ENCODE measurements at places on chromosomes 6 and 20.

- DNase-seq: no peak
These were observed 585.8 kb downstream of the QKI start for GRCh38 chr6:164000276-164000675.

DNA sequence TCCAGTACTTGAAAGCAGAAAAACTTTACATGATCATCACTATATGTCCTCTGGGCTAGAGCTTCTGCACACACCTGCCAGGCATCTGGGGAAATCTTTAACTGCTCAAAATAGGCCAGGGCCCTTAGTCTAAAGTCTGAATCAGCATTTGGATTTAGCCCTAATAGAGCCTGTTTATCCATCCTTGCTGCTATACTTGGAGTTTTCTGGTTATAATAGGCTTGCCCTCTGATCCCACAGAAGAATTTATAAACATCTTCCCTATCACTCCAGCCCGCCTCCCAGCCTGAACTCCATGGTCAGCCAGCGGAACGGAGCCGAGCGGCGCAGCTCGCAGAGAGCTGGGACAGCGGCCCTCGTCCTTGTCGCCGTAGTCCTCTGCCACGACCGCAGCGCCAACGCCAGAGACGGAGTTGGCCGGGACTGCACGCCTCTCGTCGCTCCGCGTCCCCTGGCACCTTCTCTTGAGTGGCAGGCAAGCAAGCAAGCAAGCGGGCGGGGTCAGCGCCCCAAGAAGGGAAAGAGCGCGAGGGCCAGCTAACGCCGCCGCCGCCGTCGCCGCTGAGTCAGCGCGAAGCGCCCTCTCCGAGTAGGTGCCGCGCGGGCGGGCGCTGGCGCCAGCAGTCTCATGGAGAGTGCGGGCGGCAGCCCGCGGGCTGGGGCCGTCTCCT, 25.4 kb upstream of the ASIP start:
- no peak for DNase-seq

DNA sequence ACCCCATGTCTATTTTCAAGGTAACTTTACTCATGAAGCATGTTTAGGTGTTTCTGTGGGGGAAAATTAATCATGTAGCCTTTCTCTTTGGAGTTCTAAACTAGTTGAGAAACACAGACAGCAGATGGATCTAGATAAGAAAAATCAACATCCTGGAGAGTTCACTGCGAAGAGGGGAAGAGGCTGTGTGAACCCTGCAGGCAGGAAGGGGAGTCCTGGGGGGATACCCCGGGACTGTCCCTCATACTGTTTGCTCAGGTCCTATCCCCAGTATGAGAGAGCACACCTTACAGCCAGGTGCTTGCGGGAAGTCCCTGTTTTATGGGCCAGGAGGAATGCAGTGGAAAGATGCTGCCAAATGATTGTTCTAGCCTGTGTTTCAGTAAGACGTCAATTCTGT, 32.7 kb downstream of the CHMP4B start:
- no peak for DNase-seq

- no peak for DNase-seq
These were observed 47.9 kb upstream of the SCML4 start for GRCh38 chr6:107871976-107872375.

DNA sequence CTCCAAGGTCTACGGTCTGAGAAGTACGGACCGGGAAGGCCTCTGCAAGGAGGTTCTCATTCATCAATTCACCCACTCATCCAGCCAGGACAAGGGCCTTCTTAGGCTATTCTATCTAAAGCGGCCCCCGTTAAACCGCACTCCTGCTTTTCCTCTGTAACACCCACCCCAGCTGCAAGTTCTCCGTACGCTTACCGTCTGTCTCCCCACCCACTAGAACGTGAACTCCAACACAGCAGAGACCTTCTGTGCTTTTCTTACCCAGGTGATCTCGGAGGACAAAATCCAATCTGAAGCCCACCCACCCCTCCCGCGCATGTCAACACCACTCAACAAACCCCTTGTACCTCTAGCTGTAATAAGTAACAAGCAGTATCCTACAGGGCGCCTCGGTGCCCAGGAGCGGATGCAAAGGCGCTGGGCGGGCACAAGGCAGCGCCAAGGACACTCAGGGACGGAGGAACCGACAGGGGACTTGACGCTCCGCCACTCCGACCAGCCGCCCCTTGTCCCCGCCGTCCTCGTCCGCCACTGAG, 351 bp downstream of the AURKA start:
- no peak for DNase-seq

- DNase-seq: no peak
These were observed 257.5 kb downstream of the ARID1B start for GRCh38 chr6:157034436-157035230.

GRCh38 chr6:88476388-88476787, 310.2 kb upstream of the CNR1 start:
- DNase-seq: no peak

DNA sequence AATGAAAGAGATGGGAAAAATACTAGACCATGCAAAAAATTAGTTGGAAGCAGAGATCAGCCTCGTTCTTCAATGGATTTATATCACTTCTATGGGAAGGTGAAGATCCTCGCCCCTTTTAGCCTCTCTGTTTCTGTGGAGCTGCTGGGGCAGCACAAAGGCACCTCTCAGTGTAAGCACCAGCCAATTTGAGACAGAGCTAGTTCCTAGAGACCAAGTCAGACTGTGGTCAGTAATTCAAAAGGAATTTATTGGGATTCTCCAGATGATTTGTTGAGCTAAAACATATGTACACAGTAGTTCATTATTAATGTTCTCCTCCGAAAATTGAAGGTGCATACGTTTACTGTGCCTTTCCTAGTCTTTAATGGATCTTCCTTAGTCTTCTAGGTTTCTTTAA, 42.4 kb downstream of the SCGN start:
- DNase-seq: no peak

GRCh38 chr6:88006557-88006956, 41.1 kb upstream of the SPACA1 start:
- no peak for DNase-seq

DNA sequence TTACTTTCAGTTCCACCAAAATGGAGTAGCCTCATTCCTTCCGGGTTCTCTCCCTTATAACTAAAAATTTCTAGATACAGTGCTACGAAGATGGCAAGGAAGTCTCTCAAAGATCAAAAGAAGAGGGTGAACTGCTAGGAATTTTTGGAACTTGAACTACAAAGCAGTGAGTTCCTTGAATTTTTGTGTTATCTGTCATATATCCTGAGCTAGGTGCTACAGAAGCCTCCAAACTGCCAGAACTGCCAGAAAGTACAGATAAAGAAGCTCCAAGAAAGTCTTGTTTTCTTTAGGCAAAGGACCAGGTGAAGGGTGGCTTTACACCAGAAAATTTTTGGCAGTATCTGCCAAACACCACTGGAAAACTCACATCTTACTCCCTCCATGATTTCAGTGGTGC, 218.8 kb upstream of the FLRT3 start:
- DNase-seq: no peak

- peak; percentile 37 for DNase-seq
These were observed 137.2 kb downstream of the CDH26 start for GRCh38 chr20:60095456-60095855.

GRCh38 chr6:111738631-111739030, 133.0 kb upstream of the TRAF3IP2 start:
- no peak for DNase-seq

DNA sequence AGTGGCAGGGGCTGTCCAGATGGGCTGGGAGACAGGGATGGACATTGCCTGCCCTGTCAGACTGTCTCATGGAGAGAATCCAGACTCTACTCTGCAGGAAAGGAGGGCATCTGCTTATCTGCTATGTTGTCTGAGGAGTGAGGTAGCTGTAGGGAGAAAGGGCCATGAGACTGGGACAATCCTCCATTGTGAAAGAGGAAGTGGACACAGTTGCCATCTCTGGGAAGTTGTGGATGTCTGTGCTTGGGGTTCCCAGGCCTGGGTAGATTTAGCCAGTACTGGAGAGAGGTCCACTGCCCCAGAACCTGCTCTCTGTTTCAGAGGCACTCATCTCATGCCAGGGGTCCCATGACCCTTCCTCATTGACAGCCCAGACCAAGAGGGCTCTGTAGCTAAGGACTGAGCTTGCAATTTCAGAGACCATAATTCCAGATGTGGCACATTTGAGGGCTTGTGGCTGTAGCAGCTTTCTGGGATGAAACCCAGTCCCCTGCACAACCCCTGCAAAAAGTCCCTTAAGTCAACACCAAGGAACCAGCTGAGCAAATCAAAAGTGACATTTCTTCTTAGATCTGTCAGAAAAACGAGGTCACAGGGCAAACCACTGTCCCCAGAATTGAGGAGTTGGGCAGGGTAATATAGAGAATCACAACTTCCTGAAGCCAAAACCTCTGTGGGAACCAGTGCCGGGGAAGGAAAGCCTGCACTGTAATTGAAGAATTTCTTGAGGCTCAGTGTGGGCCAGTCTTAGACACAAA, 4.1 kb upstream of the SIRPG start:
- DNase-seq: no peak

DNA sequence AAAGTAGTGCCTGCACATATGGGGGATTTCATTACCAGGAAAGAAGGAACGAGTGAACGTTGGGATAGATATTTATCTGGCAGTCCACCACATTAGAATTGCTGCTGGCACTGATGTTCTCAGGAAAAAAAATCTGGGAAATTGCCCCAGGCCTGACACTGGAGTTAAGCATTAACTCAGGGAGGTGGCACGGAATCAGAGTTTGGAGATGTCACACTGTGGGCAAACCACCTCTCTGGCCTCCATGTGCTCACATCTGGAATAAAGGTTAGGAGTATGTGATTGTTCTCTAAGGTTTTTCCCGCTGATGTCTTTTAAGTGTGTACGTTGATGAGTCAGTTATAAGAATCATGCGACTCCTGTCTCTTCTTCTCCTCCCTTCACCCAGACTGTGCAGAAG, 7.9 kb downstream of the TGM3 start:
- DNase-seq: no peak

DNA sequence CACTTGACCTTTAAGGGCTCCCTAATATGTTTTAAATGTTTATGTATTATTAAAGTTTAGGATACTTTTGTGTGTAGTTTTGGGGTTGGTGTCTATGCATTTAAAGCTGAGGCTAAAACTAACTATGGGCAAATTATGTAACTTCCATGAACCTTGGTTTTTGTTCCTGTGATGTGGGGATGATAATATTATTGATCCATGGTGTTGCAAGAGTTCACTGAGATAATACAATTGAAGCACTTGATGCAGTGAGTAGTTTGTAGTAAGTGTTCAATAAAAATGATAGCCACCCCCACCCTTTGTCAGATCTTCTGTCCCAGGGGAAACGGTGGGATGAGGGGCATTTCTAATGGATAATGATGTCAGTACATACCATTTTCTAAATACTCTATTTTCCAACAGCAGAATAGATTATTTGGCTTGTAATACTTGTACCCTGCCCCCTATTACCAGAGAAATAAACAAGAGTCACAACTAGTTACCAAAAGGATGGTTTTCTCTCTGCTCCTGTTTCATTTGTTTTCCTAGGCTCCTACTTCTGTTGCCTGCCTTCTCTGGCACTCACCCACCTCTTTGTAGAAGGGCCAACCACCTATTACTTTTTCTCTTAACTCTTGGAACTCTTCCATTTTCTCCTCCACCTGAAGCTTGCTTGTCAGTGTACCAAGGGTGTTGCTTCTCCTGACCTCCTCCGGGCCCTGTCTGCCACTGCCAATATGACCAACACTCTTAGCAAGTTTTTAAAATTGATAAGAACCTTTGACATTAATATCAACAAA, 97.9 kb downstream of the RCAN2 start:
- no peak for DNase-seq

GRCh38 chr20:14260367-14260766, 77.0 kb downstream of the FLRT3 start:
- no peak for DNase-seq

DNA sequence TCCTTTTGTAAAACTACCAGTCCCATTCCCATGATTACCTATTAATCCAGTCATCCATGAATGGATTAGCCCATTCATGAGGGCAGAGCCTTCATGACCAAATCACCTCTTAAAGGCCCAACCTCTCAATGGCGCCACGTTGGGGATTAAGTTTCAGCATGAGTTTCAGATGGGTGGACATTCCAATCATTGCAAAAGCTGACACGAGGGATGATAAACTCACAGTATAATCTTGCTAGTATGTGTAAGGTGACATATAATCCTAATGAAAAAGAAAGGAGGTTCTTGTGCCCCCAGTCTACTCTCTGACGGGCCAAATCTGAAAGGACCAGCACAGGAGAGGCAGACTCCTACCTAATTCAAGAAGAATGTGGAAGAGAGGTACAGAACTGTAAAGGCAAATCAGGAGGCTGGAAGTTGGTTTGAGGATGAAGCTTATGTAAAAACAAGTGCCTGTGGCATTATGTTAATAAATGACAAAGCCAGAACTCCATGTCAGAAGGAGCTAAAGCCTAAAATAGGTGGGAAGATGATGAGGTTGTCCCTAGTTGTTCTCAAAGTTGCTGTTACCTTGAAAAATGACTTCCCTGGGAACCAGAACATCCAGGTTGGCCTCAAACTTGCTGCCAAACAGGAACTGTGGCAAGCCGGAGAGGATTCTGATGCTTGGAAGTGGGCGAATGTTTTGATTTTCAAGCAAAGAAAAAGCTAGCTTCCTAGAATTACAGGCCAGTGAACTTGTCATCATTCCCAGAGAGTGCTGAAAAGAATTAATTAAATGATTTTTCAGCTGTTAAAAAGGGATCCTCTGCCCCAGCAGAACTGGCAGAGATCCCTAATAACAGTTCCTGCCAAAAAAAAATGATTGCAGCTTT, 106.5 kb upstream of the TIAM2 start:
- no peak for DNase-seq

DNA sequence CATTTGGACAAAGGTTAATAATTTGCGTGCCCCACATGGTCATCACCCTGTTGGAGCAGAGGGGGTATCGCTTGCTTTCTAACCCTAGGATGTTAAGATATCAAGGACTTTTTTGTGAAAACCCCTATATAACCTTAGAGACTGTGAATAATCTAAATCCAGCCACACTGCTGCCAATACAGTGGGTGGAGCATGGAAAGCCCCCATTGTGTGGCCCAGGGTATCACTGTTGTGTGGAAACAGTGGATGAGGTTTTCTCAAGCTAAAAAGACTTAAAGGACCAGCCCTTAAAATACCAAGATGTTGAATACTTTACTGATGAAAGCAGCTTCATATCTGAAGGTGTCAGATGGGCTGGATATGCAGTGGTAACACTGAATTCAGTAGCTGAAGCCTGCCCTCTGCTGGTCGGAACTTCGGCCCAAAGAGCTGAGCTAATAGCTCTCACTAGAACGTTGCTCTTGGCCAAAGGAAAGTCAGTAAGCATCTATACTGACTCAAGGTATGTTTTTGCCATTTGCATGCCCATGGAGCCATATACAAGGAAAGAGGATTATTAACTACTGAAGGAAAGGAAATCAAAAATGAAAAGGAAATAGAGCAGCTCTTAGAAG, 695.2 kb downstream of the PHF3 start:
- peak; percentile 17 for DNase-seq
